ENCODE measurements at places on chromosomes 3 and 15.

- DNase-seq, result no peak
Observed at GRCh38 chr3:30355622-30356021, 250.8 kb upstream of the TGFBR2 start.

DNA sequence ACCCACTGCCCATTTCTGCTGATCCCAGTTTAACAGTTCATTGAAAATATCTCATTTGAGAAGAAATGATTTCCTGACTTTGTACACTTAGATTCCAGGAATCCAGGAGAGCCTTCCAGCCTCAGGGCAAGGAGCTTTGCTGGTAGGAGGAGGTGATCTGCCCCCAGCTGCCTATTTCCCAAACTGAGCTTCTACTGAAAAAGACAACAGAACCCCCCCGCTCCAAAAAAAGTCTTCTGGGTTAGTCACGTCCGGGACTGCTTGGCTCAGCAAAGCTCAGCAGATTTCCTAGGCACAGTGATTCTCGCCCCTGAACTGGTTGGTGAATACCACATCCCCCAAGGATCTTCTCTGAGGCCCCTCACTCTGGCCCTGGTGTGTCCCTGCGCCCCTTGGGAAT lies 13.1 kb downstream of the SLC6A6 start:
- DNase-seq, result no peak

DNA sequence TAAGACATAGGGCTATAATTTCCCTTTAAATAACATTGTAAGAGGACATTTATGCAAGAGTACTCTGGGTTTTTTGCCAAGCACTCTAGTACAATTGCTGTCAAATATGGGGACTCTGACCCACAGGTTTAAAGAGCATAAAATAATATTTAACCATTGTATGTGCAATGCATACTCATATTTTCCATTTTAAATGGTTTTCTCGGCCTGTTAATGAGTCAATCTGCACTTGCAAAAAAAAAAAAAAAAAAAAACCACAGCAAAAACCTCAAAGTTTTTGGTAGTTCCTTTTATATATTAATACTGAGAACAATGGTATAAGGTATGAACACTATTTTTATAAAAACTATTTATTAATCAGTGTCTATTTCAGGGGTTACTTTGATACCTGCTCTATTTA lies 304.0 kb upstream of the CBLB start:
- DNase-seq, result no peak

- DNase-seq, result peak; percentile 15
Observed at GRCh38 chr15:56821721-56822425, 88.6 kb upstream of the ZNF280D start.

- DNase-seq, result no peak
Observed at GRCh38 chr3:64612916-64613526, 74.8 kb downstream of the ADAMTS9 start.

DNA sequence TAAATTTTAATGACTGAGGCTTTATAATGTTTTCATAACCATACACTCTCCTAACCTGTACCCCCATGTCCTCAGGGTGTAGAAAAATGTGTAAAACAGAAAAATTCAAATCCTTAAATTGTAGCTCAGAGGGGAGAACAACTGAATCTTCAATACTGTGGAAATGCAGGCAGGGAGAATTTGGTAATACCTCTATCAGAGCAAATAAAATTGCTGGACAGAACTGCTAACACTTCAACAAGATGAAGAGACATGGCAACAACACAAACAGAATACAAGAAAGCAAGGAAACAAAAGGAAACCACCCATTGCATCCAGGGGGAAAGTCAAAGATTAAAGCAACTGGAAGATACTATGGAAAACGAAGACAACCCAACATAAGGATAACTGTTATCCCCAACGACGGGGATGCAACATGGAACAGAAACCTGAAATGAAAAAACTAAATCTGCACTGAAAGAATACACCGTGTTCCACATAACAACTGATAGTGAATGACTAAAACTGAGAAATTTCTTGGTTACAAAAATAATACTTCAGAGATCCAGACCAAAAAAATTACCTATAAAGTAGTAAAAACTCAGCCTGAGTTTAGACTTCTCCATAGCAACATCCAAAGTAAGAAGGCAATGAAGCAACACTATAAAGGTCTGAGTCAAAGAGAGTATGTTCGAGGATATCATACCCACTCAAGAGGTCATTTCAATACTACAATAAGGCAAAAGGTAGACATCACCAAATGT lies 48.5 kb downstream of the HACD2 start:
- no peak for DNase-seq

DNA sequence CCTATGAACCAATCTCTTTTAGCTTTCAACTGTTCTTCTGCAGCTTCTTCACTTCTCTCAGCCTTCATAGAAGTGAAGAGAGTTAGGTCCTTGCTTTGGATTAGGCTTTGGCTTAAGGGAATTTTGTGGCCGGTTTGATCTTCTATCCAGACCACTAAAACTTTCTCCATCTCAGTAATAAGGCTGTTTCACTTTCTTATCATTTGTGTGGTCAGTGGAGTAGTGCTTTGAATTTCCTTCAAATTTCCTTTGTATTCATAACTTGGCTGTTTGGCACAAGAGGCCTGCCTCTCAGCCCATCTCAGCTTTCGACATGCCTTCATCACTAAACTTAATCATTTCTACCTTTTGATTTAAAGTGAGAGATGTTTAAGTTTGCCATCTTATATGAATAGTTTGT lies 21.7 kb downstream of the DZIP1L start:
- DNase-seq, result no peak

- DNase-seq, result no peak
Observed at GRCh38 chr3:19002606-19003005, 145.7 kb upstream of the KCNH8 start.

DNA sequence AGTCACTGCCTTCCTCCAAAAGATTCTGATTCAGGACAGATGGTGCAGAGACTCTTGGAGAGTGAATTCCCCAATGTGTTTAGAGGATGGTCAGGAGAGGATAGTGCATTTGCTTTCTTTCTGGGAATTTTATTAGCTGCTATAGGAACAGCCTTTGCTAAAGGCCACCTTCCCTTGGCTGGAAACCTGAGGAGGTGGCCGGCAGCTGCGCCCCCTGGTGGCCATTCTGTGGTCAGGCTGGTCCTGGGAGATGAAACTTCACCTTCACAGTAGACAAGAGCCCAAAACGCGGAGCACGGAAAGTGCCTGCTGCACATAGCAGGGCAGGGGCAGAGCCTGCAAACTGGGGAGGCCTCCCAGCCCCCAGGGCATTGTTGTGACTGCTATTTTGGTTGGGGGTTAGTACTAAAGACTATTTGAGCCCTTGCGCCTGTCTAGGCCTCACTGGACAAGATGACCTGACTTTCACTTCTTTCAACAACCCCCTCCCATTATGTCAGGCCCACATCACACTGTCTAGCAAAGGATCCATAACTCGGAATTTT lies 34.3 kb downstream of the SEC22C start:
- peak; percentile 56 for DNase-seq

GRCh38 chr3:62183969-62184368 lies 189.4 kb downstream of the FEZF2 start:
- DNase-seq, result no peak

- DNase-seq, result no peak
Observed at GRCh38 chr15:77540312-77541060, 92.2 kb downstream of the LINGO1 start.

- no peak for DNase-seq
Observed at GRCh38 chr15:81924729-81925128, 121.1 kb downstream of the MEX3B start.

- DNase-seq, result no peak
Observed at GRCh38 chr3:30804984-30805383, 89.5 kb downstream of the GADL1 start.

DNA sequence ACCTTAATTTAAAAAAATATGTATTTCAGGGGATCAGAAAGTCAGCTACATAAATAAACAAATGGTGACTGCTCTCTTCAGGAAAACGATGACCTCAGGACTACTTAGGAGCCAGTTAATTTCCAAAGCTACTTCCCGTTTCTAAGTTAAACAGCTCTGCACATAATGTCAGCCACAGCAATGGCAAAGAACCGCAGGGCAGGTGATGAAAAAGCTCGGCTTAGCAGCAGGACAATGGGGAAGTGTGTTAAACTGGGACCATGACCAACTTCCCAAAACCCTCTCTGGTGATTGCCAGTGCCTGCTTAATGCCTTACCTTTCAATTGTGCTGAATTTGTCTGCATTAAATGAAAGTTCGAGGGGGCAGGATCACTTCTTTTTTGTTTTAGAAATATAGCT lies 258.9 kb downstream of the FHIT start:
- DNase-seq, result no peak

DNA sequence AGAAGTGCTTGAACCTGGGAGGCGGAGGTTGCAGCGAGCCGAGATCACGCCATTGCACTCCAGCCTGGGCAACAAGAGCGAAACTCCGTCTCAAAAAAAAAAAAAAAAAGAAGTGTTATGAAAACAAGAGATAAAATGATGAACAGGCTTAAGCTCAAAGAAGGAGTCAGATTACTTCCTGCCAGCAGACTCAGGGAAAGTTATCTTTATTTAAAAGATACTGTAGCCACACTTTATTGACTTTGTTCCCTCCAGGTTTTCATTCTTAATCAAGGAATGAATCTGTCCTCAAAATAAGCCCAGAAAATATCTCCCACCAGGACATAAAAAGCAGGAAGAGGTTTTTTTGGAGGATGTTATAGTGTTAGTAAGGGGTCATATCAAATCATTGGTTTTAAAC lies 176.5 kb upstream of the KCNMB2 start:
- DNase-seq, result no peak

- no peak for DNase-seq
Observed at GRCh38 chr3:158095814-158096704, 10.2 kb downstream of the SHOX2 start.

DNA sequence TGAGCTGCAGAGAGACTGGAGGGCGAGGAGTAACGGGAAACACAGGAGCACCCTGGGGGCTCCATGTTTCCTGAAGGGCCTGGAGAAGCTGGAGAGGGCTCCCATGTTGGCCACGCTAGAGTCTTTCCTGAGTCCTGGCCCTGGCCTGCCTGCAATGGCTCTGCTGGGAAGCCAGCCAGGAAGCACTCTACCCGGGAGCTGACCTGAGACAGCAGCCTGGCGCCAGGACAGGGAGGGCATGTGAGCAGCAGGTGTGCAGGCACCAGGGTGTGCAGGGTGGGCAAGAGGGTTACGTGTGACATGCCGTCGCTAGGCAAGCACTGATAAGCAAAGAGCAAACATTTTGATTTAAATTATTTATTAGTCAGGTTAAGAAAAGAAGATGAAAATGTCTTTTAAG lies 301.4 kb downstream of the OCA2 start:
- DNase-seq, result no peak

GRCh38 chr3:143138953-143139352 lies 19.4 kb downstream of the CHST2 start:
- DNase-seq, result no peak

GRCh38 chr3:152400887-152401286 lies 132.2 kb downstream of the MBNL1 start:
- DNase-seq, result no peak

DNA sequence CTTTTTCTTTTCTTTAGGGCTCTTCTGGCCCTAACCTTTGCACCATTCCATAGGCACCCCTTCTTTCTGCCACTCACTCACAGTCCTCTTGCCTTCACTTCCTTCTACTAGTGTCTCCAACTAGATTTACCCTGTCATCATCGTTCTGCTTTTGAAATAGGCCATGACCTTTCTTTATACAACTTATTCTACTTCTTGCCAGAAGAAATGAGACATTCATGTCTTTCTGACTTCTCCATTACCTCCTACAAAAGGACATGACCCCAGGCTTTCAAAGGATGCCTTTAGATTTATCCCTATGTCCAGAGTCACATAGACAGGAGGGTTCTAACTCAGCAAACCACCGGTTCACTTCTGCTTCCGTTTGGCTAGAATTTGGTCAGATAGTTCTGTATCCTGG lies 336.4 kb upstream of the LRRFIP2 start:
- DNase-seq, result no peak

DNA sequence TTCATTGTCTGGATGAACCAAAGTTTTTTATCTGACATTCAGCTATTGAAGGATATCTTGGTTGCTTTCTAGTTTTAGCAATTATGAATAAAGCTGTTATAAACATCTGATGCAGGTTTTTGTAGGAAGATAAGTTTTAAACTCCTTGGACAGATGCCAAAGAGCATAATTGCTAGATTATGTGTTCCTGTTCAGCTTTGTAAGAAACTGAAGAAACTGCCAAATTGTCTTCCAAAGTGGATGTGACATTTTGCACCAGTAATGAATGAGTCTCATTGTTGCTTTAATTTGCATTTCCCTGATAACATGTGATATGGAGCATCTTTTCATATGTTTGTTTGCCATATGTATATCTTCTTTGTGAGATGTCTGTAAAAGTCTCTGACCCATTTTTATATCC lies 239.9 kb upstream of the TTC14 start:
- no peak for DNase-seq

GRCh38 chr15:40878785-40879184 lies 4.8 kb upstream of the RHOV start:
- no peak for DNase-seq

DNA sequence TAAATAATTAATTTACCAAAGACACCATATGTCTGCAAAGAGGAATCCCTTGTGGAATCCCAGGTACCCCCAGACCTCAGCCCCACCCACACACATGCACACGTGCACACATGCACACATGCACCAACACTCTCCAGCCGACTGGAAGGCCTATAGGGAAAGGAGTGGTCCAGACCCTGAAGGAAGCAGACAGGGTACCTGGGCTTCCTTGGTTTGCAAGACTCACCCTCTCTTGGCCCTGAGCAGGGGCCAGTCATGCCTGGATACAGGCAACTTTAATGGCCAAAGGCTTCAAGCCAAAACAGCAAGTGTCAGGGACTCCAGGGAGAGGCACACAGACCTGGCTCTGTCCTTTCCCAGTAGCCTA lies 8.9 kb upstream of the HAPLN3 start:
- no peak for DNase-seq

DNA sequence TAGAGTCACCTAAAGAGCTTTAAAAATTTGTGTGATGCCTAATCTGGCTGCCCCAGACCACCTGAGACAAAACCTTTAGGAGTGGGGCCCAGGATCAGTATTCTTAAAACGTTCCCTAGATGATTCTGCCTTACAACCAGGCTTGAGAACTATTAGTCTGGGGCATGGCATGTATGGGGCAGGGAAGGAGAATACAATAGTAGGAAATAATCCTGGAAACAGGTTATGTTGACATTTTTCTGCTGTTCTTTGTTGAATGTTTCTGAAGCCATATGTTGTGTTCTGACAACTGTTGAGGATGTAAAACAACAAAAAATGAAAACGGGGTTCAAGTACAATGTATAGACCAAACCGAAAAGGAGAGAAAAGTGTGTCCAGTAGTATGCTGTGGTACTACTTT lies 2.9 kb downstream of the GTF2E1 start:
- DNase-seq, result no peak
